ENCODE measurements at places on chromosomes 4 and X.
A peak's percentile ranks its signal among the peaks of the same experiment; 100 is the strongest.

DNA sequence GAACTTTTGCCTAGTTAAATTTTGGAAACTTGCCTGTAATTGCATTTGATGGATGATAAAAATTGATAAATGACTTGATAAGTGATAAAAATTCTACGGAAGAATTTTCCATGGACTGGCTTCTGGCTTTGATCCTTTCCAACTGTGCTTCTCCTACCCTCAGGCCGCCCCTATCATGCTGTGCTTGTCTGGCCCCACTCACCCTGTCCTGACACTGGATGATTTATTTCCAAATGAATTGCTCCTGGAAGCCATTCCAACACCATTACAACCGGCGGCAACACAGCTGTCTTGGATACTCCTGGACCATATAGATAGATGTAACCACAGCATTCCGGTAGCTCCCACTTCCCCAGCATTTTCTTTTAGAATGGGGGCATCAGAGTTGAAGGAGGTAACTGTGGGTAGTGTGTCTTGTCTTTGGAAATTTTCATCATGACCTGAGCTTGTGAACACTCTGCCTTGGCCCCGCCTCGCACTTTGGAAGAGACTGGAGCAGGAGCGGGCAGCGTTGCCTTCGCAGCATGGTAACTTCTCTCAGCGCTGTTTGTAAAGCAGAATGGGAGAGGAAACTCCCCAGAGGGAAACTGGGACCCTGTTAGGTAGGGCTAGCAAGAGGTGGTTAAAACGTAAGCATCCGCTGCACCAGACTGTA lies 77.4 kb downstream of the TBL1X start:
- no peak for DNase-seq

GRCh38 chrX:31420711-31421151 lies 348.9 kb upstream of the FTHL17 start:
- DNase-seq = no peak

DNA sequence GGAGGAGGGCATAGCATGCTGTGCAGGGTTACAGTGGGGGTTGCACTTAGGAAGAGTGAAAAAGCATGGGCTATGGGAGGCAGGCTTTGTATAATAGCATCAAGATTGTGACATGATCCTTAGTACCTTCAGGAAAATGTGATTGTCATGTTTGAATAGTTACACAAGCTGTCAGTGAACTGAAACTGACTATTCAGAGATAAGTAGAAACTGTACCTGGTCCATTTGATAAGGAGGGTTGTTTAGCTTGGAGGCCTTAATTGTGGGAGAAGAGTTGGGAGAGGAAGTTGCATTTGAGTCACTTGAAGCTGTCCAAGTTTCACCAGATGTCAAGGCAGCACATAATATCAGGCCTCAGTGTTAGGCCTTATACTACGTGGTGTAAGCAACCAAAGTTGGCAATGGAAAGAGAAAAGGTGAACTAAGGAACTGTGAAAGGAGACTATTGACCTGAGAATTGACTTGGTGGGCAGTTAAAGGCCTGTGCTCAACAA lies 85.0 kb downstream of the TEX13C start:
- DNase-seq = no peak

- no peak for DNase-seq
Observed at GRCh38 chrX:20139966-20140365, 1.7 kb downstream of the EIF1AX start.

DNA sequence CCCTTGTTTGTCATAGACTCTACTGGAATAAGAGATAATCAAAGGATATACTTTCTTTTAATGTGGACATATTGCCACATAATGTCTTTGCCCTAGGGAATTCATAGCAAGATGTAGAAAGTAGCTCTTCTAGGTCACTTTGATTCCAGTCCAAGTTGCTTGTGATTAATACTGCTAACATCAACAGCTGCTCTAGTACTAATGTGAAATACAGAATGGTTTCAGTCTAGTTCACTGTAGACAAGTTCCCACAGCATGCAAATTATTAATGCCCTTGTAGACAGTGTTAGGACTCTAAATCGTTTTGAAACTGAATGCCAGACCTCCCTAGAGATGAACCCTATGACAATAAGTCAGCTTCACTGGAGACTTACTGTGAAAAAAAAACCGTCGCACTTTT lies 494.6 kb upstream of the ATOH1 start:
- DNase-seq = no peak

- no peak for DNase-seq
Observed at GRCh38 chrX:125757794-125758564, 408.1 kb downstream of the DCAF12L2 start.

- peak; percentile 3 for DNase-seq
Observed at GRCh38 chrX:79270401-79270800, 96.7 kb downstream of the ITM2A start.

GRCh38 chrX:56385336-56385735 lies 153.2 kb downstream of the KLF8 start:
- no peak for DNase-seq

GRCh38 chrX:126824338-126825007 lies 4.9 kb downstream of the PRR32 start:
- DNase-seq = no peak

GRCh38 chr4:99783940-99784339 lies 32.7 kb upstream of the DAPP1 start:
- no peak for DNase-seq

GRCh38 chr4:4402966-4403365 lies 16.1 kb downstream of the NSG1 start:
- DNase-seq = no peak

DNA sequence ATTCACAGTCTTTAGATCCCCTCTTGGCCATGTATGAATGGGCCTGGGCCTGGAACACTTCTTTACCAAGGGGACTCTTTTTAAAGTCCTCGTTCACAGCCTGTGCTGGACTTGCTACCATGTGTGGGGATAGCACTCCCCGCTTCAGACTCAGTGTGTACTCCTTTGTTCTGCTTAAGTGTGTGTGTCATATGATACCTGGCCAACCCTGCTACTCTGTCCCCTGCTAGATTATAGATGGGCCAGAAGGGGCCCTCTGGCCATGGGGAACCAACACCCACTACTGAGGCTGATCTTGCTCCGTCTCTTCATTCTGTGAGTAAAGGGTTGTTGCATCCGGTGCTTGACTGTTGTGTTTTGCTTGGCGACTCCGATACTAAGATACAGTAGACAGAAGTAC lies 8.0 kb downstream of the CCDC110 start:
- DNase-seq = no peak

GRCh38 chrX:101550751-101551379 lies 518 bp downstream of the ARMCX1 start:
- no peak for DNase-seq

- no peak for DNase-seq
Observed at GRCh38 chr4:99630857-99631360, 26.7 kb downstream of the C4orf54 start.

DNA sequence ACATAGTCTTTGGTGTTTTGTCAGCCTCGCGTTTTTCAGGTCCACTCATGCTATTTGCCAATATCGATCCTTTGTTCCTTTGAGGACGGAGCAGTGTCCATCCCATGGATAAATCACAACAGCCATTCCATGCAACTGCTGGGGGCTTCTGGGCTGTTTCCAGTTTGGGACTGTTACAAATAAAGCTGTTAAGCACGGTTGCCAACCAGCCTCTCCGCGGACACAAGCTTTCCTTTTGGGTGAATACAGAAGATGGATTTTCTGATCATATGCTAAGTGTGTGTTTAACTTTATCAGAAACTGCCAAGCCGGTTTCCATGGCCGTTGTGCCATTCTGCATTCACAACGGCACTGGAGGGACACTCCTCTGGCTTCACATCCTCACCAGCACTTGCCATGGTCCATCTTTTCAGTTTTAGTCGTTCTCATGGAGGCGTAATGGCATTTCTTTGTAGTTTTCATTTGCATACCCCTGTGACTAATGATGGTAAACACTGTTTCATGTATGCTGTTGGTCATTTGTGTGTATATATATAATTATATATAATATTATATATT lies 67.8 kb downstream of the ABLIM2 start:
- no peak for DNase-seq

DNA sequence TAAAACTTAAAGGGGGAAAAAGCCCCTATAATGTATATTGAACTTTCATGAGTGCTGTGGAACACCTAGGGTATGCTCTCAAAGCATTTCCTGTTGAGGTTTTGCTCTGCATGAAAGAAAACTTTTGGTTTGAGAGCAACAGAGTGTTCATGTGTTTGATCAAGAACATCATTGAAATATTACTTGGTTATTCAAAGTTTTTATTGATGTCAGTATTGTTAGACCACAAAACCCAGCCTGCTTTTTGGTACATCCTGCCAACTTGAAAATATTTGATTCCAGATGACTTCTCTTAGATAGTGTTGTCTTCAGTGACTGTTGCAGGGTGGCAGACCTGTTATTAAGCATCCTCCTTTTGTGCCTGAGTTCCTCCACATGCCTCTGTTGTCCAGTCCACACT lies 68.0 kb downstream of the N4BP2 start:
- no peak for DNase-seq

GRCh38 chrX:3250966-3251365 lies 95.5 kb downstream of the MXRA5 start:
- DNase-seq = no peak

- peak; percentile 84 for DNase-seq
Observed at GRCh38 chrX:42246814-42247213, 323.5 kb upstream of the CASK start.

DNA sequence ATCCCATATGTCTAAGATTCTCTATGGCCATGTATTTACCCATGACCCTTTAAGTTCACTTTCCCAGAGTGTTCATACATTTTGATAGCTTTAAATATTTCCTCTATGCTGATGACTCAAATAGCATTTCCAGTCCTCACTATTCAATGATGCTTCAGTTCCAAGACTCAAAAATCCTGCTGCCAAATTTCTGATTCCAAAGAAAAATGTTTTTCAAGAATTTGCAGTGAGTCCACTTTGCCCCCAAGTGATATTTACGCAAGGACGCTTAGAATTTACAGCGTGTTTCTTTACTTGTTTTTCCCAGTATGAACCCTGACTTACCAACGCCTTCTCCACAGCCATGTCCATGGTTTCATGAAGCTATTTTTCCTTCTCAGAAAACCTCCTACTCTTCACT lies 127.9 kb upstream of the PCDH18 start:
- DNase-seq = no peak

- no peak for DNase-seq
Observed at GRCh38 chrX:17803449-17803848, 57.6 kb downstream of the RAI2 start.

DNA sequence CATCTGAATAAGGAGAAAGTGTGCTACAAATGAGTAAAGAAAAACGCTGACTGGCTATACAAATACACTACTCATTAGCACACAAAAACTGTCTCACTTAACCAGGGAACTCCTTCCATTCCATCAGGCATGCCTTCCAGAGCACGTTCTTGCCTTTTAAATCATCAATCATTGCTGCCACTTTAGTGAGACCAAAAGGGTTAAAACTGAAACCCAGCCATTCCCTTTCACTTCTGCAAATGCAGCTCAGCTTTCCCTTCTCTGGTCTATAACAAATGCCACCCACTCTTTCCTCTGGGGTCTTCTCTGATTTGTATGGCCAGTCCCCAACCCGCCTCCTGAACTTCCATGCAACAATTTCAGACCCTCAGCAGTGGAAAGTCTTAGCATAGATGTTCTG lies 231.5 kb downstream of the TRIML1 start:
- no peak for DNase-seq

GRCh38 chr4:183101956-183102480 lies 3.0 kb downstream of the WWC2 start:
- no peak for DNase-seq

- DNase-seq = no peak
Observed at GRCh38 chr4:13323921-13324320, 160.2 kb downstream of the RAB28 start.

DNA sequence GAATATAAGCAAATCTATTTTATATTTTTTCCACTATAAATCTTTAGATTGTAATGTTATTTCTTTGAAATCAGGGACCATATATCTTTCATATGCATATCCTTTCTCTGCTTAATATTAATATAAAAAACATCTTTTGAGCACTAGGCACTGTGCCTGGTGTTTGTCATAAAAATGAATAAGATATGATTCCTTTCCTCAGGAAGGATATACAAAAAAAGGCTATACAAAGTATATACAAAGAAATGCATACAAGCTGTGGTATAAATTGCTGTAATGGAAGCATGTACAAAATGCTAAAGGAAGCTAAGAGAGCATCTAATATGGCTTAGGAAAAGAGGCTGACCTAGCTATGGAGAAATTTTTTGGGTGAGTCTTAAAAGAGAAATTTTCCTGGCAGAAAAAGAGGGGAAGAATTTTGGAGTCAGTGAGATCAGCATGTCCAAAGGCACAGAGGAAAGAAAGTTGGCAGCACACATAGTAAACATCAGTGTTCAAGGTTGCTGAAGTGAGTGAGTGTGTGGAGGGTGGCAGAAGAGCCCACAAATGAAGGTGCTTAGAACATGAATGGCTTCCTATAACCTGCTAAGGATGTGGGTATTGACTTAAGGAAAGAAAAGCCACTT lies 500.0 kb downstream of the SPRY1 start:
- DNase-seq = no peak

DNA sequence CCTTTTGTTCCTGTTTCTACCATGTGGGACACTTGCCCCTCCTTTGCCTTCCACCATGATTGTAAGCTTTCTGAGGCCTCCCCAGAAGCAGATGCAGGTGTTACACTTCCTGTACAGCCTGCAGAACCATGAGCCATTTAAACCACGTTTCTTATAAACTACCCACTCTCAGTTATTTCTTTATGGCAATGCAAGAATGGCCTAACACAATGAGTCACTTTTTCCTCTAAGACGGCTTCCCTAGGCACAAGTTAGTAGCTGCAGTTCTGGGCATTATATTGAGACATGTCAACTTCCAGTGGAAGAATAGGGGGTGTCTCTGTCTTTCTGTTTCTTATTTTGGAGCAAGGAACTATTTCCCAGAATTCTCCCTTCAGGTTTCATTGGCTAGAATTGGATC lies 32.9 kb upstream of the DIPK2B start:
- DNase-seq = no peak

GRCh38 chr4:184514121-184514988 lies 40.0 kb upstream of the IRF2 start:
- no peak for DNase-seq

GRCh38 chrX:14832151-14832550 lies 40.7 kb downstream of the FANCB start:
- DNase-seq = no peak

DNA sequence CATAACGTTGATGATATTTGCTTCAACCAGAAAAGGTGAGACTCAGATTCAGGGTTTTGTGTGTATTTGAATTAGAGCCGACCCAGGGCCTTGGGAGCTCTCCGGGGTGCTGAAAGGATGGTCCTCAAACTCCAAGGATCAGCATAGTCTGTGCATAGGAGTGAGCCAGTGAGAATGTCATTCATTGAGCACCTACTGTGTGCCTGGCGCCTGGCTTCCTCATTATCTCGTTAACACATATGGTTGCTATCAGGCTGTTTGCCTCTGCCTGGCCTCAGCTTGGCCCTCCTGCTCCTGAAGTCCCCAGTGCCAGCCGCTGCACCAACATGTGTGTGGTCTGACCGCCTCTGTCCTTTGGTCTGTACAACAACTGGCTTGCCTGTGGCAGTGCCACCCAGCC lies 25.1 kb upstream of the JAKMIP1 start:
- no peak for DNase-seq

- DNase-seq = no peak
Observed at GRCh38 chrX:51837921-51838320, 55.5 kb upstream of the MAGED1 start.

GRCh38 chr4:5676763-5677162 lies 31.6 kb downstream of the EVC2 start:
- DNase-seq = no peak

Measured in Caco-2 (cell line).